ENCODE measurements at places on chromosomes 3 and 15.

DNA sequence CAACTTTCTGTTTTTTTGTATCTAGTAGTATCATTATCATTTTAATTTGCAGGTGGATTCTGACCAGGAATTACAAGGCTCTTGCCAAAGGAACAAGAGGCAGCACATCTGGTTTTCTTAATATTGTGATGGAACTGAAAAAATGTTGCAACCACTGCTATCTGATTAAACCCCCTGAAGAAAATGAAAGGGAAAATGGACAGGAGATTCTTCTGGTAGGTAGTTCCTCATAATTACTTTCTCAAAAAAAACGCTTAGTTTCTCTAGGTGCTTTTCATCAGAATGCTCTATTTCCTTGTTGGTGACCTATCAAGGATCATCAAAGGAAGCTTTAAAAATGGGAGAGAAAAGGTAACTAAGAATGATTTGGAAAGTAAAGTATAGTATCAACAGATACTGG, 71.6 kb downstream of the CHD2 start:
- DNase-seq, result no peak

- no peak for DNase-seq
These were observed 368.6 kb upstream of the ROPN1 start for GRCh38 chr3:124360563-124360962.

GRCh38 chr3:27553886-27554540, 69.8 kb upstream of the SLC4A7 start:
- DNase-seq, result no peak

- DNase-seq, result no peak
These were observed 10.3 kb downstream of the BCL2A1 start for GRCh38 chr15:79960502-79961212.

DNA sequence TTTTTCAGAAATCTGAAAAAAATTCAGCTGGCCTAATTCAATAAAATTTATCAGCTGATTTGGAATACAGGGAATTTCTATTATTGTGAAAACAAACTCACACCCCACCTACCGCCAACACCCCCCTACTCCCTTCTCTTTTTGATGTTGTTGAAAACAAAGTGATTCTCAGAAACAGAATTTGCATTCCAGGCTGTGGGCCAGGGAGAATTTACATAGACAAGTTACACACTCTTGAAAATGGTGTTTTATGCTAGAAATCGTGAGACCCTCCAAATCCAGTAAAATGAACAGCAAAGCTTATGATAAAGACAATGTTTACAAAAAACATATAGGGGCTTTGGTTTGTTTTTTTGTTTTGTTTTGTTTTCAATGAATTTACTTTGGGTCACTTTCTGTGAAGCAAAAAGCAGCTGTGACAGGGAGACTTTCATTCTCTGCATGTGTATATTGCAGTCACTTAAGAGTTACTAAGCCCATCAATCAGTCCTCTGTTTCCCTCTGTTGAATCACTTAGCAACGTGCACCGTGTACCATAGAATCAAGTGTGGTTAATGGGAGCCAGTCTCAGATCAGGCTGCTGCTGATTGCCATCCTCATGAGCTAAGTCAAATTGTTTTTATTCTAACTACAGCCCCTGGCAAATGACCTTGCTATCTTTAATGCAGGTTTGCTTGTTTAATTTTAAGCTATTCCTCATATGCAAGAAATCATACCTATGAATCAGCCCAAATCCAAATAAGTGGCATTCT, 159.8 kb downstream of the ALCAM start:
- DNase-seq, result no peak

DNA sequence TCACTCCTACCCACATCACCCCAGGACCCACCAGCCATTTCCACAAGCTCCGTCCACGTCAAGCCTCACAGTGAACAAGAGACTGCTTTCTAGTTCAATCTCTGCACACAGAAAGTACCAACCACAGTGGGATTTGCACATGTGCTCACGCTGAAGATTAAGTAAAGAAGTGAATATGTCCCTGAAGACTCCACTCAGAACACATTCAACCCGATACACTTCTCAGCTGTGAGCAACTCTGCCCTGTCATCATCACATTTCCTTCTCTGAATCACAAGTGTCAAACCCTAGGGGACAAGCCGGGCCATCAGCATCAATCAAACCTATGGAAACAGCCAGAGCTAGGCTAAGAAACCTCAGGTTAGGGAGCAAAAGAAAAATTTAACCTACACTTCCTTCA, 1.9 kb downstream of the STIMATE start:
- DNase-seq, result no peak

DNA sequence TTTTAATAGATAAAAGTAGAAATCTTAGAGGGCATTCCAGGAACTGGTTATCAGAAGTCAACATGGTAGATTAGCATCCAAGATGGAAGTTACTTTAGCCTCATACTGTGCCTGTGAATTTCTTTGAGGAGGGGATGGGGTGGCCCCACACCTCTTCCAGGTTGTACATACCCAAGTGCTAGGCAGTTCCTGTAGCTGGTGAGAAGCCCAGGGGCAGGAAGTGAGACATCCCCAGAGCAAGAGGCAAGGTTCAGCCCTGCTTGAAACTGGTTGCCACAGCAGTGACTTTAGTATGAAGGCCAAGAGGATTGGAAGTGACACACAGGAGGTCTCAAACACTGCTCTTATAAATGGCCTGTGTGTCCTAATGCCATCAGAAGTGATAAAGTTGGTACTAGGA, 11.9 kb downstream of the GTPBP8 start:
- DNase-seq, result no peak

GRCh38 chr3:65851827-65852226, 186.9 kb downstream of the MAGI1 start:
- no peak for DNase-seq

DNA sequence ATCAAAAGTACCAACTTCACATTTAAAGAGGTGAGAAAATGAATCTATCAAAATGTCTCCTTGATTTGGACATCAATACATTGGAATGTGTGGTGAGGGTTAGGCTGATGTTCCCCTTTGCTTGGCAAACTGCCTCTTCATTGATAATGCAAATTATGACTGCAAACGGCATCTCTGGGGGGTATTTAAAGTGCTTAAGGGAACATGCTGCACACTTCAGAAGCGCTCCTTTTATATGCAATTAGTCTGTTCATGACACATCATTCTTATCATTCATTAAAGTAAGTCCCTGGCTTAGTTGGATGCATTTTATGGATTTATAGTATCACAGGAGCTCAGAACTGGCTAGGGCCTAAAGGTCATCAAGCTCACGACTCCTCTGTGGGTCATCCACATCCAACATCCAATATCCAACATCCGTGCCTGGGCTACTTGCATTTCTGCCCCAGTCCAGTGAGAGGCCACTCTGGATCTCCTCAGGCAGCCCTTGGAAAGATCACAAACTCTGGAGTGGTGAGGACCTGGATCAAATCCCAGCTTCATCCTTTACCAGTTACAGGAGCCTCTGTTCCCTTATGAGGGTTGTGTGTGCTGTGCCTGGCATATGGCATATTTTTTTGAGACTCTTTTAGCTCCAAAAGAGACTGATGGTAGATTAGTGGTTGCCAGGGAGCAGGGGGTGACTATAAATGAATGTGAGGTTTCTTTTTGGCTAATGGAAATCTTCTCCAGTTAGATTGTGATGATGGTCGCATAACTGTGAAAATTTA, 136.8 kb upstream of the FOXB1 start:
- no peak for DNase-seq

DNA sequence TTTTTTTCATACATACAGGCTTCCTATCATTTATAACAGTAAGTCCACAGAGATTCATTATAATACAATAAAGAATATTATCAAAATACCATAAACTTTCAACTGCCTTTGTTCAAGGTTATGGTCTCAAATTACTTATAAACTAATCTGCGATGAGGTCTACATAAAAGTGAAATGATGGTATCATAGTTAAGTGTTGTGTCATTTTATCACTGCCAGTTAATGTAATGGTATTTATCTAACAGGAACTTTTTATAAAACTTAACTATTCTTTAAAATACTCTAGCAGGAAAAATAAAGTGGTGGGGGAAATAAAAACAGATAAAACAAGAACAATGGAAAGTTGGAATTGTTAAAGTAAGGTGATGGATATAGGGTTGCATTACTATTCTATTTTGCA, 153.1 kb downstream of the OSBPL10 start:
- DNase-seq, result no peak

DNA sequence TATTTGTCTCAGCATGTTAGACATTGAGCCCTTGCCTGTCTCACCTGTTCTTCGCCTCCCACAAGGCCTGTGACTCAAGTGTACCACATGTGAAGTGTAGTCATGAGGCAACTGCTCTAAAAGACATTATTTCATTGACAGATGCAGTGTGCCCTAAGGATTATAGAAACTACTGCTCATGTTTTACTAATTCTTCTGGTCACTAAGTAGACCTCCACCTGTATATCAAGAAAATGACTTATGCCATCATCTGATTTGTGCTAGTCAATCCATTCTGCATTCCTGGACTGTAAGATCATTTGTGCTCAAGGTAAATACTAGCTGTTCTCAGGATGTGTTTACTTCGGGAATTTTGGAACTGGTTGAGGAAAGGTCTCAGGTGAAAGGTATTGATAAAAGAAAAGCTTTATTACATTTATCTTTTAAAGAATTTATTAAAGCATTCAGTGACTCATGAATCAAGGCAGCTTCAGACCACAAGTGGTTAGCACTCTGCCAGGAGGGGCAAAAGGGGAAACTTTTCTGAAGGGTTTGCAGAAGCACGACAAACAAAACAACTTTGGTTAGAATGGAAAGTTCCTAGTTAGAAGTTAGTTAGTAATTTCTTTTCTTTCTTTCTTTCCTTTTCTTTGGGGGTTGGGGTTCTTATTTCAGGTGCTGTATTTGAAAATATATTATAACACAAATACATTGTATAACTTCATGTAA, 465.3 kb upstream of the CBLB start:
- peak; percentile 38 for DNase-seq

- no peak for DNase-seq
These were observed 33.8 kb upstream of the KCNH8 start for GRCh38 chr3:19114461-19114860.

GRCh38 chr15:91938136-91938535, 84.6 kb downstream of the SLCO3A1 start:
- no peak for DNase-seq

GRCh38 chr3:98185180-98185579, 18.7 kb downstream of the OR5H15 start:
- no peak for DNase-seq

GRCh38 chr3:44516230-44516629, 38.8 kb upstream of the ZNF445 start:
- DNase-seq, result no peak

DNA sequence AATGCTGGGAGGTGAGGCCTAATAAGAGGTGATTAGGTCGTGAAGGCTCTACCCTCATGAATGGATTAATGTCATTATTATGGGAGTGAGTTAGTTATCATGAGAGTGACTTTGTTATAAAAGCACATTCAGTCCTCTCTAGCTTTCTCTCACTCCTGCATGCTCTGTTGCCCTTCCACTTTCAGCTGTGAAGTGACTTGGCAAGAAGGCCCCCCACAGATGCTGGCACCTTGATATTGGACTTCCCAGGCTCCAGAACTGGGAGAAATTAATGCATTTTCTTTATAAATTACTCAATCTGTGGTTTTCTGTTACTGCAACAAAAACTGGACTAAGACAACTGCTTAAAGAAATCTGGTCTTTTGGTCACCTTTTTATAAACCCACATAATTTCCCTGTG, 144.3 kb downstream of the FBN1 start:
- no peak for DNase-seq

GRCh38 chr15:76340198-76340802, 3.7 kb downstream of the ISL2 start:
- DNase-seq, result no peak

DNA sequence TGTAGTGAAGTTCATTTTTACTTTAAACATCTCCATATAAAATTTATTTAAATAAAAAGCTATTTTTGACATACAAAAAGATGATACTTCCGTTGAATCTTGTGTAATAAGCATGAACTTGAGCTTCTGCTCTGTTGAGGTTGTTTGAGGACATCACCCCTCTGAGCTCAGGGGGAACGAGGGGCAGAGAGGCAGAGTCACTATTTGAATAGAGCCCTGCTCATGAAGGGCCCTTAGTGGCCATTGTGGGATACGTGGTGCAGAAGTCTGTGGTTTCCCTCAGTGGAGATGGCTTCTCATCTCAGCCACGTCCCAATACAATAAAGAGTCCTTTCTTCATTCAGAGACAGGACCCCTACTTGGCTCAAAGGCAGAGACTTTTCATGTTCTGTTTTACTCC, 10.6 kb downstream of the CEMIP start:
- DNase-seq, result no peak

- no peak for DNase-seq
These were observed 266.1 kb downstream of the CGGBP1 start for GRCh38 chr3:87792534-87793336.

DNA sequence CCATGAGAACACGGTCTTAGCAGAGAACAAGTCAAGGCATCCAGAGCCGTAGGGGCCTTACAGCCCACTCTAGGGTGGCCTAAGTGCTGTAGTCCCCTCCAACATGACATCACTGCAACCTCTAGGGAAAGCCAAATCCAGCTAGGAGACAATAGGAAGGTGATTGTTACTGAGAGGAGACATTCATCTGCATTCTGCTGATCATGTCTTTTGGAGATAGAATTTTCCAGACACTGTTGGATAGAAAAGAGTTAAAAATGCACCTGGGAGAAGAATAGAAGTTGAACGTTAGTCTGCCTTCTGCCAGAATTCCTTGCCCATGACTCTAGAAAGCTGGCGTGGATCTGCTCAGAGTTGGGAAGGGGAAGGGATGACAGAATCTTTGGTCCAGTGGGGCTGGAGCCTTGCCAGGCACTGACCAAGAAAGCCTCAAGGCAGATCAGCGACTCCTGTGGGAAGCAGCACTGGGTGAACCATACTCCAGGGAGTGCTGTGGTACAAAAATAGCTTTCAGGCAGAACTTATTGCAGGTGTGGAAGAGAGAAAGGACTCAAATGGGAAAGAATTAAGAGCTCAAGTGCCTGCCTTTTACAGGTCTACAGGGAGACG, 44.8 kb upstream of the RAF1 start:
- DNase-seq, result peak; percentile 82

DNA sequence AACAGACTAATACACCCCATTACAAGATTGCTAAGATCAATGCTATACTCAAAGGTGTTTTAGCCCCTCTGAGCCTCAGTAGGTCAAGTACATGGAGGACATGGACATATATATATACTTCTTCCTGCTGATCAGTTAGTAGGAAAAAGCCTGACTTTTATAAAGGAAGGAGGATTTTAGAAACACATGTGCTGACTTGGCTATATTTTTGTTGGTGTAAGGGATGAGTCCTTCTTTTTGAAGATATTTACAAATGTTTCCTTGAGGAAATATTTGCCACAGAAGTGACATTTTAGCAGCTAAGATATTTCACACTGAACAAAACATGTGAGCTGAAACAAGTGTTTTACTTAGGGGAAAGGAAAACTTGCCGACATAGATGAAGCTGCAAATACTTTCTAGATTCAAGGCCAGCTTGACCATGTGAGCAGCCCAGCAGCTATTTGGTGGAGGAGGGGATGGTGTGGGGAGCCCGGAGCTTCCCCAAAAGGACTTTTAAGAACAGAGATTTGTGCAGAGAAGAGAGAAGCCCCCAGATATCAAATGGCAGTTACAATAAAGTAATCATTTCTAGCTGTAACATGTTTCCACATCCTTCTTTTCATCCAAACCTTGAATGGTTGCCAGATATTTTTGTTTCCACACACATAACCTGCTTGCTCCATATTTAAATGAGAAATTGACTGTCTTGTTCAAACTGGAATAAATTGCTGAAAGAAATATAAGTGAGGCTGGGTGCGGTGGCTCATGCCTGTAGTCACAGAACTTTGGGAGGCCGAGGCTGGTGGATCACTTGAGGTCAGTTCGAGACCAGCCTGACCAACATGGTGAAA, 111.7 kb upstream of the NR2F2 start:
- DNase-seq, result no peak

- no peak for DNase-seq
These were observed 97.1 kb upstream of the TRIM42 start for GRCh38 chr3:140580746-140581145.
